Activated gamma-delta T cell (primary cell): ENCODE measurements at places on chromosomes 2 and 18.

GRCh38 chr2:30302566-30302965 lies 71.2 kb downstream of the LBH start:
- DNase-seq, result no peak

DNA sequence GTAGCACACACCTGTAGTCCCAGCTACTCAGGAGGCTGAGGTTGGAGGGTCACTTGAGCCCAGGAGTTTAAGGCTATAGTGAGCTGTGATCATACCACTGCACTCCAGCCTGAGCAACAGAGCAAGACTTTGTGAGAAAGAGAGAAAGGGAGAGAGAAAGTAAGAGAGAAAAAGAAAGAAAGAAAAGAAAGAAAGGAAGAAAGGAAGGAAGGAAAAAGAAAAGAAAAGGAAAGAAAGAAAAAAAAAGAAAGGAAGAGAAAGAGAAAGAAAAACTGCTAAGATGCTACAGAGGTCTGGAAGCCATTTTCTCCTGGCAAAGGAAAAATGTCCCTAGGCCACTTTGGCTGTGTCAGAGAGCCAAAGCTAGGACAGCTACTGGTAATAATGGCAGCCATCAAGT lies 30.6 kb downstream of the DRC1 start:
- DNase-seq, result no peak

DNA sequence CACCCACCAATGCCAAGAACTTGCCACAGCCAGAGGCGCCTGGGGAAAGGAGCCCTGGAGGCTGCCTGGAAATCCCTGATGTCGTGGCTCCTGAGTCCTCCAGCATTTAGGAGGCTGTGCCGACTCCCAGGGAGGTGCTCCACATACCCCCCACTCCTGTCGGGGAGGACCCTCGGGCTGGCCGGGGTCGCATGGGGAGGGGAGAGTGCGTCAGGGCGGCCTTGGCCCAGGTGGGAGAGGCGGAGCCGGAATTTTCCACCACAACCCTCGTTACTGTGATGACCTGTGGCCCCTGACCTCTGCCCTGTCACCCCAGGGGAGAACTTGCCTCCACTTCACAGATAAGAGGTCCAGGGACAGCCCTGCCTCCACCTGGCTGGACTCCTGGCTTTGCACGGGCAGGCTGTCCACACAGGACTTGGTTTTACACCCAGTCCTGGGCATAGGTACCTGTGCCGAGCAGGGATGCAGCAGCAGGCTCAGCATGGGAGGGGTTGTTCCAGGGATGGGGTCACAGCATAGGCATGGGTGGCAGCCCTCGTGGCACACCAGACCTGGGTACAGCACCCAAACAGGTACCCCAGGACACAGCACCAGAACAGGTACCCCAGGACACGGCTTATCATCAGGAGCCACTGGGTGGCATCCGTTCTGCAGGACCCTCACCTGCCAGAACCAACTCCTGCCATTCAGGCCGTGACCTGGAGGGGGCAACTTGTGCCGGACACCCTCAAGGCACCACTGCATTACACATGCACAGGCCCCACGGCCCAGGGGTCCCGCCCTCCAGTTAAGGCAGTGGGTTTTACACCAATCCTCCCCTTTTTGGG lies 12.3 kb upstream of the AGXT start:
- no peak for DNase-seq

DNA sequence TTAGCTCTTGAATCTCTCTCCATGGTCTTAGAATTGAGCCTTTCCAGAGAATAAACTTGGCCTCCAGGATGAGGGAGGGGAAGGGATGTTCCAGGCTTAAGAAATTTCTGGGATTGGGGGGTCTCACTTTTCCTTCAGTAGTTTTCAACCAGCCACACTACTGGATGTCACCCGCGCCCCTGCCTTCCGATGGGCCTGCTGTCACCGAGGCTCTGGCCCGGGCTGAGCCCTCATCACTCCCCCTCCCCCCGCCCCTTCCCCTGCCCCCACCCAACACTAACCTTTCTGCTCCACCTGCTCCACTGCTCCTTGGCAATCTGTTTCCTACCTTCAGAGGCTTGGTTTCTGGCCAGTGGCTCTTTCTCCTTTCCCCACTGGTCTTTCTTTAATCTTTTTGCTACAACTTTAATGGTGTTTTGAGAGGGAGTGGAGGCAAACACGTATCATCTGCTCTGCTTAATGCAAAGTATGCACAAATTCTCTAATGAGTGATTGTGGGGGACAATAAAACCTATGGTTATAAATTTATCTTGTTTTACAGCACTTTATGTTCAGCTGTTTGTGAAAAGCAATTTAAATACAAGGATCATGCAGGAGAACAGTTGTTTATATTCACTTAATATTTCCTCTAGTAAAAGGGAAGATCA lies 155.1 kb downstream of the WDSUB1 start:
- DNase-seq, result no peak

GRCh38 chr2:53490659-53491058 lies 276.9 kb upstream of the CHAC2 start:
- no peak for DNase-seq

- DNase-seq, result no peak
These were observed 42.4 kb downstream of the THUMPD2 start for GRCh38 chr2:39736640-39737039.

- no peak for DNase-seq
These were observed 485.4 kb upstream of the SLC8A1 start for GRCh38 chr2:40937284-40937683.

GRCh38 chr2:134402410-134402809 lies 148.5 kb downstream of the MGAT5 start:
- no peak for DNase-seq

GRCh38 chr2:226030369-226030768 lies 630.9 kb downstream of the NYAP2 start:
- no peak for DNase-seq

GRCh38 chr2:234954551-234954992 lies 2.8 kb downstream of the SH3BP4 start:
- DNase-seq, result no peak

DNA sequence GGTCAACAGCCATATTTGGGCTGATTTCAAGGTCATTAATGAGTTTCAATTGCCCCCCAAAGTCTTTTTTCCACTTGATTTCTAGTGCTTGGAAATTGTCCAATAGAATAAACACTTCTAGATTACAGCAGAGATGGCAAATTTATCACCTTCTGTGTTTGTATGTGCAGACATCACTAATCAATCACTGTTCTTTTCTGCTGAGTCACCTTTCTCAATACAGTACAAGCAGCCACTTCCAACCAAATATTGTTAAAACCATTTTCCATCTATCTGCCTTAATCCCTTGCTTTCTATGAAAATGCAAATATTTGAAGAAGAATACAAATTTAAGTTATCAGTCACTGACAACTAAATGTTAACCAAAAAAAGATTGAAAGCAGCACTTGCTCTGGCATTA lies 40.2 kb upstream of the ZNF521 start:
- DNase-seq, result no peak

DNA sequence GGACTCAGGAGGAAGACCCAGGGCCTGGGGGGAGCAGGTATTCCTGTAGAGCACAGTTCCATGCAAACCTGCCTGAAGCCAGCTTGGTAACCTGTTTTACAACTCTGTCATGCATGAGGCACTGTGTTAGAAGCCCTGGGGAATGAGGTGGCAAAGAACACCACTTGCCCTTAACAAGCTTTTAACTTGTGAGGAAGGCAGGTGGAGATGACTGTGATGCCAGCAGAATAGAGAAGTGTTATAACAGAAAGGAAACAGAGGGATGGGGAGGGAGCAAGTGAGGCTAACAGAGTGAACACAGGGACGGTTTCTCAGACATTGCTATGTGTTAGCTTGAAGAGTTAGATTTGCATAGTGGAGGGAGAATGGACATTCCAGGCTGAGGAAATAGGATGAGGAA lies 11.5 kb upstream of the IL1A start:
- no peak for DNase-seq

- no peak for DNase-seq
These were observed 19.1 kb upstream of the STPG4 start for GRCh38 chr2:47173986-47174732.

- DNase-seq, result no peak
These were observed 212.7 kb downstream of the DYM start for GRCh38 chr18:49247781-49248180.

GRCh38 chr2:71008342-71008741 lies 13.7 kb upstream of the TEX261 start:
- DNase-seq, result no peak

DNA sequence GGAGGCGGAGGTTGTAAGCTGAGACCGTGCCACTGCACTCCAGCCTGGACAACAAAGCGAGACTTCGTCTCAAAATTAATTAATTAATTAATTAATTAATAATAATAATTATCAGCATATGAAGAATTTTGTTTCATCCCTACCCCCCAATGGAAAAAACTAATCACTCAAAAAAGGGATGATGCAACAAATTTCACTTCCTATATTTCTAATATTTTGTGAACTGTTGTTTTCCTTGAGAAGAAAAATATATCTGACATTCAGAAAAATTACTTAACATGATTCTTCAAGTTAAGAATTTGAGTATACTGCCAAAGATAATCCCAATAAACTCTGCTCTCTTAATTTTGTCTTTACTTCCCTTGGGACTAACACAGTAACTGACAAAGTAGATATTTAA lies 28.1 kb downstream of the EXOC6B start:
- no peak for DNase-seq

- no peak for DNase-seq
These were observed 3.8 kb downstream of the TTC39C start for GRCh38 chr18:24018299-24018886.

GRCh38 chr2:223418604-223419199 lies 183.5 kb downstream of the SCG2 start:
- DNase-seq, result no peak

- no peak for DNase-seq
These were observed 317.1 kb upstream of the CWC22 start for GRCh38 chr2:180324182-180324581.

DNA sequence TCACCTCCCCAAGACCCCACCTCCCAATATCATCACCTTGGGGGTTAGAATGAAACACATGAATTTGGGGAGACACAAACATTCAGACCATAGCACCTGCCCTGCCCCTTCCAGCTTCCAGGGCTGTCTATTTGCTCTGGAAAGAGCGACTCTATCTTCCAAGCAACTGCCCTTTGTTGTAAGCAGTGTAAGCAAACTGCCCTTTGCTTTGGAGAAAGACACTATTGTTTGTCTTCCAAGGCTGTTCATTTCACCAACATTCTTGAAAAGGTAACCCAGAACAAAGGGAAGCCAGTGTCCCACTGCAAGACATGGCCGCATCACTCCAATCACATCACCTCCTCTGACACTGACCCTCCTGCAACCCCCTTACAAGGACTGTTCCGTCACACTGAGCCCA lies 16.9 kb upstream of the SEH1L start:
- no peak for DNase-seq

DNA sequence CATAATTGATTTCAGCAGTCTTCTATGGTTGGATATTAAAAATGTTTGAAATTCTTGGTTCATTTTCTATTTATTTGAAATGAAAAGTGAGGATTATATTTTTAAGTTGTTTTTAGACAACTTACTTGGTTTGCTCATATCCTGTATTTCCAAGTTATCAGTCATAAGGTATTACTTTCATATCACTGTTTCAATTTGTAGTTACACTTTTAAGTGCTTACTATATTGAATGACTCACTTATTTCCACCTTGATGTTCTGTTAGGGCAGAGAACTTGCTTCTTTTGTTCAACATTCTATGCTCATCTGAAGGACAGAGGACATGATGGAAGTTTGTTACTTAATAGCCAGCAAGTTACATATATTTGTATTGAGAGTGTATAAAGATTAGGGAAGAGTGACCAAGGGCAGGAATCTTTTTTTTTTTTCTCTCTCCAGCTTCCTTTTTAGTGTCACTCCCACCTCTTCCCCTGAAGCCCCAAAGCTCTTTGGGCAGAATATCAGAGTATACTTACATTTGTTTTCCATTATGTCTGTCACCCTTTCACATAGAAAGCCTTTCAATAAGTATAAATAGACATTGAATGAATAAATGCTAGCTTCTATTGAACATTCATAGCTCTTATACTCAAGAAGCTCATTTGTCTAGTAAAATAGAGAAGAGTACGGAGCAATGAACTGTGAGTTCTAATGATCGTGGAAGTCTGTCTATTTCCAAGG lies 28.1 kb downstream of the PIK3C3 start:
- DNase-seq, result no peak

DNA sequence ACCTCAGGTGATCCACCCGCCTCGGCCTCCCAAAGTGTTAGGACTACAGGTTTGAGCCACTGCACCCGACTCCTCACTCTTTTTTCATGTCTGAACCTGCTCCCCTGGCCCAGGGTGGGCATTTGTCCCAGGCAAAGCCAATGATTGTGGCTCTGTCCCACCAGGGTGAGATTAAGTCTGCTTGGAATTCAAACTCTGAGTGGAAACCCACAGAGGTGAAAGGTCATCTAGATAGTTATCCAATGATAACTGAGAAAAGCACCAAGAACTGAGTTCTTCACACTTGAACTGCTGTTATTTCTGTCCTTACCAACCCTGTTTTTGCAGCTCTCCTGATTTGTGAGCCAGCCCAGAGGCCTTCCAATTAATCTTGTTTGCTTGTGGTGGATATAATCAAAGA lies 62.4 kb upstream of the ACVR1 start:
- no peak for DNase-seq

DNA sequence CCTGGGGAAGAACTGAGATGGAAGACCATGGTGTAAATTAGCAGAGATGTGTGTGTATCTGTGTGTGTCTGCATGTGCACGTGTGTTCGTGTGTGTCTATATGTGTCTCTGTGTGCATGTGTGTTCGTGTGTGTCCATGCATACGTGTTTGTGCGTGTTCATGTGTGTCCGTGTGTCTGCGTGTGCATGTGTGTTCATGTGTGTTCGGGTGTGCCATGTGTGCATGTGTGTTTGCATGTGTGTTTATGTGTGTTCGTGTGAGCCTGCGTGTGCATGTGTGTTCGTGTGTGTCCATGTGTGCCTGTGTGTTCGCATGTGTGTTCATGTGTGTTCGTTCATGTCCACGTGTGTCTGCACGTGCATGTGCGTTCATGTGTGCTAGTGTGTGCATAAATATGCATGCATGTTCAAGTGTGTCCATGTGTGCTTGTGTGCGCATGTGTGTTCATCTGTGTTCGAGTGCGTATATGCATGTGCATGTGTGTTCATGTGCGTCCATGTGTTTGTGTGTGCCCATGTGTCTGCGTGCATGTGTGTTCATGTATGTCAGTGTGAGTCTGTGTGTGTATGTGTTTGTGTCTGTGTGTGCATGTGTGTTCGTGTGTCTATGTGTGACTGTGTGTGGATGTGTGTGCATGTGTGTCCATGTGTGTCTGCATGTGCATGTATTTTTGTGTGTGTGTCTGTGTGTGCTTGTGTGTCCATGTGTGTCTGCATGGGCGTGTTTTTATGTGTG lies 3.1 kb downstream of the NEU2 start:
- DNase-seq, result no peak

DNA sequence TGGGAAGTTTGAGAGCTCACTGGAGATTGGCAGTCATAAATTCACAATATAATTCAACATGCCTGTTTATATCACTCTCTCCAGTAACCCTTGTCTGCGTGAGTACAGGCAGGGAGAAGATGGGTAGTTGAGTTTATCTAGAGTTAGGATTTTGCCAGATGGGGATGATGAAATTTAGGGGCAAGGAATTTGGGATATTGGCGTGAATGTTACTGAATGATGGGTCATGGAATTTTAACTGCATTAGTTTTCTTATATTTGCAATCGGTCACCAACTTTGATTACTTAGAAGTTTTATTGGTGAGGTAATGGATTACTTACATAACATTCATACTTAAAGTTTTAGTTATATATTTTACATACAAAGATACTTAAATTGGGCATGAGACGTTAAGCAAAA lies 35.1 kb downstream of the SANBR start:
- no peak for DNase-seq
